ENCODE measurements at places on chromosomes 3 and 15.

- H3K36me3 ChIP-seq, result no peaks in the 10 kb centered on the region
- no peak overlapping the region for H3K4me3 ChIP-seq
These were observed 135.1 kb downstream of the TMCO5A start for GRCh38 chr15:38069511-38070011.

DNA sequence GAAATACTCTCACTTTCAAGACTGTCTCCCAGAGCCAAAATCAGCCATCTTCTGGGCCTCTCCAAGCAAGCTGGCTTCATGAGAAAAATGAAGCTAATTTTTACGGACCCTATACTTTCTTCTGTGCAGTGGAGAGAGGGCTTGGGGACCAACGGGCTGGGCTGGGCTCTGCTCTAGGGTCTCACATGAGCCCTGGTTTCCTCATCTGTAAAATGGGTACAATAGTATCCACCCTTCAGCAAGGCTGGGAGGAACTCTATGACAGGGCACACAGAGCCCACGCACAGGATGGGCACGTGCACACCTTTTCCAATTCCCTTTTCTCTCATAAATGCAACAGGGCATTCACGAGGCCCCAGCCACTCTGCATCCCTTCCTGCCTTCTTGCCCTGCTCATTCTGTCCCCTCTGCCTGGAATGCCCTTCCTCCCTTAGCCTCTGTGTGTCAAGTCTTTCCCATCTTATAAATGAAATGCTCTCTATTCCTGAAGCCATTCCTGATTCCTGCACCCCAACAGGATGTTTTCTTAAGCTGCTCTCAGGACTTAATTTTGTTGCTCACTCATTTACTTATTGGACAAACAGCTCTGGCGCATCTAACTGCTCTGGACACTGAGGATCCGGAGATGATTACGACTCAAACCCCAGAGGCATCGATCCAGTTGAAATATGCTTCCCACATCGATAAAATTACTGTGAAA is 32.9 kb upstream of the SEC13 start:
- DNase-seq, result no peak
- H3K4me3 ChIP-seq, result no peak overlapping the region
- peaks cover 8% of the 10 kb centered on the region for H3K27me3 ChIP-seq
- no peak overlapping the region for H3K27ac ChIP-seq
- H3K36me3 ChIP-seq, result no peaks in the 10 kb centered on the region

DNA sequence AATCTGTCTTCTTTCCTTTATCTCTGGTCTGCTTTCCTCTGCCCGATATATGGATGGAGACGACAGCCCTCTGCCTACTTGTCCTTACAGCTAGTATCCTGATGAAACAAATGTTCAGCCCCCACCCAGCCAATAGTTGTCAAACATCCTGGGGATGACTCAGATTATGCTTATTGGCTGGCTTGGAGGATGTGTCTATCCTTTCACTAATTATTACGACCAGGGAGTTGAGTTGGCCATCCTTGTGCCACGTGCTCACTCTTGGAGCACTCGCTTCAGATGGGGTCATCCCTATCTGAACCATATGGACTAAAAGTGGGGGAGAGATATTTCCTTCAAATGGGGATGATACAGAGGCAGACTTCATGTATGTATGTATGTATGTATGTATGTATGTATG is 6.4 kb upstream of the MAP3K13 start:
- H3K27me3 ChIP-seq, result no peaks in the 10 kb centered on the region
- no peaks in the 10 kb centered on the region for H3K4me1 ChIP-seq
- no peak overlapping the region for H3K4me3 ChIP-seq
- DNase-seq, result no peak

DNA sequence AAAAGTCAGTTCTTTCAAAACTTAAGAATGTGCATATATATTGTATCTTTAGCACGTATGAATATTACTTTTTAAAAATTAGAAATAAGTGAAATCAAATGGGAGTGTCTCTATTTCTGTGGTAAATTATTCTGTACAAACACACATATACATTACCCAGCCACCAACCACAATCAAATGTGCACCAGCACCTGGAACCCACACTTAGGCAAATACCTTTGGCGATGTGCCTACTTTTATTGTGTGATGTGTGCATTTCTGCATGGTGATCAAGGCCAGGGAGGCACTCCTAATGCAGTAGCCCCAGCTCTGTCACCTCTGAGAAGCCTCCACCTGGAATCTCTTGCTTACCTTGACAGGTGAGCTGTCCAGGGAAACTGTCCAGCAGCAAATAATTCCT is 76.9 kb downstream of the PIK3R4 start:
- H3K36me3 ChIP-seq, result peaks cover 15% of the 10 kb centered on the region
- DNase-seq, result no peak
- no peaks in the 10 kb centered on the region for H3K4me1 ChIP-seq
- H3K4me3 ChIP-seq, result no peak overlapping the region
- no peak overlapping the region for H3K27ac ChIP-seq

GRCh38 chr3:30248423-30248822 is 358.0 kb upstream of the TGFBR2 start:
- no peaks in the 10 kb centered on the region for H3K4me1 ChIP-seq
- no peak overlapping the region for H3K4me3 ChIP-seq
- H3K27me3 ChIP-seq, result no peaks in the 10 kb centered on the region
- no peaks in the 10 kb centered on the region for H3K36me3 ChIP-seq
- DNase-seq, result no peak

DNA sequence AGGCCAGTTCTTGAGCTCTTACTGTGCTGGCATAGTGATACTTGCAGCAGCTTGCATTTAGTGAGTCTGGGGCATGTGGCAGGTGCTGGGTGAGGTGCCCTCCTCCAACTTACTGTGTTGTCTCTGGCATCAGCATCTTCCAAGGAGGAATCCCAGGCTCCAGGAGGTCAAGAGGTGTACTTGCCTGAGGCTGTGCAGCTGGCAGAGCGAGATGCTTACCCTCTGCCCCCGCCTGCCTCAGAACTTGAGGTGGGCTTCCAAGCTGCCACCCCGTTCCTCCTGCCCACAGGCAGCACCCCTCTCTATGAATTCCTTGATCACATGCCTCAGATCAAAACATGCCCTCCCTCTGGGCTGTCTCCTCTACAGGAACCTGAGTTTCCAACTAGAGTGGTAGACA is 86.0 kb downstream of the EEFSEC start:
- no peak overlapping the region for H3K27ac ChIP-seq
- H3K4me3 ChIP-seq, result no peak overlapping the region
- H3K27me3 ChIP-seq, result no peaks in the 10 kb centered on the region

- H3K27ac ChIP-seq, result no peak overlapping the region
- H3K27me3 ChIP-seq, result no peaks in the 10 kb centered on the region
- no peaks in the 10 kb centered on the region for H3K36me3 ChIP-seq
- no peak overlapping the region for H3K4me3 ChIP-seq
- no peaks in the 10 kb centered on the region for H3K4me1 ChIP-seq
These were observed 11.9 kb upstream of the FMN1 start for GRCh38 chr15:33206366-33206765.

GRCh38 chr15:80957556-80957955 is 32.1 kb downstream of the MESD start:
- peaks cover 22% of the 10 kb centered on the region for H3K36me3 ChIP-seq
- H3K27me3 ChIP-seq, result no peaks in the 10 kb centered on the region
- no peak overlapping the region for H3K27ac ChIP-seq
- H3K4me1 ChIP-seq, result peaks cover 3% of the 10 kb centered on the region
- no peak overlapping the region for H3K4me3 ChIP-seq

DNA sequence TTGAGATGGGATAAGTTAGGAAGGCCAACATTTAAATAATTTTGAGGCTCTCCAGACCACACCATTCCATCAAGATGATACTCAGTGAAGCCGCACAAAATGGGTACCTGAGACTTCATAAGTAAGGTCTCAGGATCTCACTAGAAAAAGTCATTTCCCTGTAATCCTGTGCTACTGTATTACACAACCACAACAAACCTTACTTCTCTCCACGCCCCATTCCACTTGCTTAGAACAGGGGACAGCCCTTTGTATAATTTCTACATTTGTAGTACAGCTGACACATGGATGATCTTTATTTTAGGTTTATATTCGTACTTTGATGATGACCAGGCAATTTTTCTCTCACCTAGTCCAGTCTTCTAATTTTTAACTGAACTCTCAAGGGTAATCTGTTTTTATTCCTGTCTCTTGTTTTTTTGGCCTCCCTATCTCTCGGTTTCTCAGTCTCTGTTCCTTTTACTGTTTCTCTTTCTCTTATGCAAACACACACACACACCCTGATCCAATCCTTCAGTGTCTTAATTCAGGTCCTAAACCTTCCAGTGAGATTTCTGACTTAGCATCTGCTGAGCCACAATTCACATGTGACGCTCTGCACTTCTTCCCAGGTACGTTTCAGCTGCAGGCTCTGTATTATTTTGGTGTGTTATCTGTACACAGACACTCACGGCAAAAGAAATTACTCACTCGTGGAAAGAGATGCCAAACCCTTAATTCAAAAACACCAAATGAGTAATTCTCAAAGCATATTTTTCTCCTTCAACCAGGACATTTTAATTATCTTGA is 223.2 kb upstream of the THBS1 start:
- no peak overlapping the region for H3K4me3 ChIP-seq
- peaks cover 13% of the 10 kb centered on the region for H3K4me1 ChIP-seq
- no peak overlapping the region for H3K27ac ChIP-seq
- no peaks in the 10 kb centered on the region for H3K27me3 ChIP-seq
- H3K36me3 ChIP-seq, result no peaks in the 10 kb centered on the region

GRCh38 chr3:12817343-12817710 is 20.8 kb downstream of the CAND2 start:
- DNase-seq, result no peak
- no peak overlapping the region for H3K4me3 ChIP-seq
- no peaks in the 10 kb centered on the region for H3K27me3 ChIP-seq
- H3K36me3 ChIP-seq, result no peaks in the 10 kb centered on the region
- no peaks in the 10 kb centered on the region for H3K4me1 ChIP-seq

DNA sequence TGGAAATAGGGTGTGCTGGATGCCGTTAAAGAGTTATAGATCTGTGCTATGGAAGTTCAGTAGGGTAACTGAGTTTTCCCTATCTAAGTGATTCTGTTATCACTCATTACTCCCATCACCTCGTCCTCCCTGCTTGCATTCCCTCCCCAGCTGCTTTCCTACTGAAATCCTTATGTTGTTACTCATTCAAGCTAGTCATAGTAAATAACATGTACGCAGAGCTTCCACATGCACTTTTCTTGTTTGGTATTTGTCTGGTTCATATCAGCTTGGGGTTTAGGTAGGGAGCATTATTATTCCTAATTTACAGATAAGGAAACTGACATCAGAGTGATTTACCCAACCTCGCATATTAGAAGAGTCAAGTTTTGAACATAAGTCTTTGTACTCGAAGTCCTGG is 135.1 kb downstream of the HCN4 start:
- H3K4me3 ChIP-seq, result no peak overlapping the region
- DNase-seq, result no peak
- H3K4me1 ChIP-seq, result no peaks in the 10 kb centered on the region
- H3K36me3 ChIP-seq, result no peaks in the 10 kb centered on the region
- no peak overlapping the region for H3K27ac ChIP-seq

All from left lung (tissue), 14 donors.